ENCODE measurements at places on chromosomes 5 and 9.

- DNase-seq = no peak
Measured at GRCh38 chr5:170541146-170541769, 37.4 kb downstream of the KCNIP1 start.

- no peak for DNase-seq
Measured at GRCh38 chr9:35892051-35892450, 14.0 kb upstream of the HRCT1 start.

DNA sequence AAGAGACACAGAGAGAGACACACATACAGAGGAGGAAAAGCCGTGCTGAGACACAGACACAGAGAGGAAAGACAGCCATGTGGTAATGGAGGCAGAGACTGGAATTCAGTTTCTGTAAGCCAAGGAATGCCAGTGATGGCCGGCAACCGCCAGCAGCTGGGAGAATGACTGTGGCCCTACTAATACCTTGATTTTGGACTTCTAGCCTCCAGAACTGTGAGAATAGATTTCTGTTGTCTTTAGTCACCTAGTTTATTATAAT lies 90.2 kb downstream of the TARS1 start:
- DNase-seq = no peak

DNA sequence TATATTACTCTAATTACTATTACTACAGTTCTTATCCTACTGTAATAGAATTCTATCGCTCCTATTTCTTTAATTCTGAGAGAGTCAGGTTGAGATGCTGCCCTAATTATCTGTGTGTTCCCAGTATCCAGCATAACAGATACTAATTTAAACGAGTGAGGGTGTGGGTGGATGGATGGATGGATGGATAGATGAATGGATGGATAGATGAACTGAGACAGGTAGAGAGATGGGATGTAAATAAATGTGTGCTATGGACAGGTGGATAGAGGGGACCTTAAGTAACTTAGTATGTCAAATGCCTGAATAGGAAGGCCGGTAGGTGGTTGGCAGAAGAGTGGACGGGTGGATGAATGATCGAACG lies 143.6 kb upstream of the ADRA1B start:
- no peak for DNase-seq

DNA sequence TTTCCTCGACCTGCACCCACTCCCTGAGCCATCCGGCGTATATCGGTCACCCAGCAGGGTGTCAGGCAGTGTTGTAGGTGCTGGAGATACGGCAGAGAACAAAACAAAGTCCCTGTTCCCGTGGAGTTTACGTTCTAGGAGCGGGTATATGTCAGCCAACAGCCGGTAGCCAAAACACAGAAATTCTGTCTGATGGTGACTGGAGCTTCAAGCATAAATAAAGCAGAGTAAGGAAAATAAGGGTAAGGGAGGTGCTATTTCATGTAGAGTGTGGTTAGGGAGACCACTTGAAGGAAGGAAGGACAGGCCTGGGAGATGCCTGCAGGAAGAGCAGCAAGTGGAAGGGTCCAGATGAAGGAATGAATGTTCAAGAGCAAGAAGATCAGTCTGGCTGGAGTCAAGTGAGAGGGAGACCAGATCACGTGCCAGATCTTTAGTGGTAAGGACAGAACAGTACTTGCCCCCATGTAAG lies 783 bp upstream of the ZFR start:
- DNase-seq = no peak

- DNase-seq = no peak
Measured at GRCh38 chr9:73805111-73805510, 653.4 kb downstream of the ANXA1 start.

GRCh38 chr5:159850160-159850559 lies 66.1 kb upstream of the ADRA1B start:
- DNase-seq = no peak

- no peak for DNase-seq
Measured at GRCh38 chr9:16304301-16304700, 566.2 kb downstream of the BNC2 start.

- no peak for DNase-seq
Measured at GRCh38 chr9:83792746-83793145, 24.8 kb downstream of the GKAP1 start.

- no peak for DNase-seq
Measured at GRCh38 chr5:126917918-126918614, 112.3 kb downstream of the MARCHF3 start.

- DNase-seq = no peak
Measured at GRCh38 chr9:21174671-21175070, 8.2 kb upstream of the IFNA21 start.

DNA sequence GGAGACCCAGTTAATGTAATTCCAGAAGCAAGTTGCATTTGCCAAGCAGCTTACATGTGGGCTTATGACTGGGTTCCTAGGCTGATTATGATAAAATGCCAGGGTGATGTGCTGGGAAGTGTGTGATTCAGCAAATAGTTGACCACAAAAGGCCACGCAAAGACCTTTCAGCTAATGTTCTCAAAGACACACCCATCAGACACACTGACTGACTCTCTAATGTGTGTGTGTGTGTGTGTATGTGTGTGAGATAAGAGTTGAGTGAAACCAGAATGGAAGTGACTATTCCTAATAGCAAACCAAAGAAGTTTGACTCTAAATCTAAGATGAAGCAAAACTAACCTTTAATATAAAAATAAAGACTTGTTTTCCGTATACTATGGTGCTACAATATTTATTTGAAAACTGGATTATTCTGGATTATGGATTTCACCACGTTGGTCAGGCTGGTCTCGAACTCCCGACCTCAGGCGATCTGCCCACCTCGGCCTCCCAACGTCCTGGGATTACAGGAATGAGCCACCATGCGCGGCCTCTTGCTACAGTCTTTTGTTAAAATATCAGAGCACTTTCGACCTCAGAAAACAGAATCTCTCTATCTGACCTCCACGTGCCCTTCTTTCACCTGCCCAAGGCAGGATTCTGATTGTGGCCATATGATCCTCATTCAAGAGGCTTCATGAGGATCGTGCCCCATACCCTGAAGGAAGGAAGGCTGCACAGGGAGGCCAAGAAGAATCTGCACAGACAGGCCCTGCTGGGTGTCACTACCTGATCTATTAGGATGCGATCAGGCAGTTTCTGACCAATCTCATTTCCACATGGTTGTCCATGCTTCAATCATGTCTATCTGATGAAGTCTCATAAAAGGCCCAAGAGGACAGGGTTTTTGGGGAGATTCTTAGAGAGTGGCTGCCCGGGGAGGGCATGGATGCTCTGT lies 75.6 kb downstream of the USP20 start:
- DNase-seq = peak; percentile 89

GRCh38 chr5:149366169-149366729 lies 8.4 kb downstream of the PCYOX1L start:
- no peak for DNase-seq

DNA sequence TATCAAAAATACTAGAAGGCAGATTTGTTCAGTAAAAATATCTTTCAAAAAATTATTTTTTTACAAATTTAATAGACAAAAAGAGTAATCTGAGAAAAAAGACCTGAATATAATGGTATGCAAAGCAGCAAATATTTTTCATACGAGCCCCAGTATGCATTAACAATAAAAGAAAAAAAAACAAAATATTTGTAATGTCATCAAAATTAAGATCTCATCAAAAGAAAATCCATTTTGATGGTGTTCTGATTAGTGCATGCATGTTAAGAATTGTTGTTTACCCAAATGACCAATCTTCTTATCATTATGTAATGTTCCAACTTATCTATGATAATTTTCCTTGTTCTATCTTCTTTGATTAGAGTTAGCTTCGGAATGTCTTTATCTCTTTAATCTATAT lies 106.1 kb downstream of the CDH9 start:
- DNase-seq = no peak

DNA sequence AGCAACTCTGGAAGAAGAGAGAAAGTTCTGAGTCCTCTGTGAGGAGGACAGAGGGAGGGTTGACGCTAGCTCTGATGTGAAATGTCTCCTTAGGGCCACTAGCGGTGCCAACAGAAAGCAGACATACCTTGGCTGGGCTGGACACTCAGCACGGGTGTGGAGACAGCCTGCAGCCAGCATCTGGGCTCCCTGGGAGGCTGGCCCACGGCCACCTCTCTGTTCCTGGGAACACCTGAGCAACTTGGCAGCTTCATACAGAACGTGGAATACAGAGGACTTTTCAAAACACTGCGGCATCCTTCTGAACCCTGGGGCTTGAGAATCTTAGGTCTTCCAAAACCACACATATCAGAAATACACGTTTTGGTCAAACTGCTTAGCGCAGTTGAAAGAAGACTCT lies 269.1 kb downstream of the FSTL4 start:
- DNase-seq = no peak

DNA sequence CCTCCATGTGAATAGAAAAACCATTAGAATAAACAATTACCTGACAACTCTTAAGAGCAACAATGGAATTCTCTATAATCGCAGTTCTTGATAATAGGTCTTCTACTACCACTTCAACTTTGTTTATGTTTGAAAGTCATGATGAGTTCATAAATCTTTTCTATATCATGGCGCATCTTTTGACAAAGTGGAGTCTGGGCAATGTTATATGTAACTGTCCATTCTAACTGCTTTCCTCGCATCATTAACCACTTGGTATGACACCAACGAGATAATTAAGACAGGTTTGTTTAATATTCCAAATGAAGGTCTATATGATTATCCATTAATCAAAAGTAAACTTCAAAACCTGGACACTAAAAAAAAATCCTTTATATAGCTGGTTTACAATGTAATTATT lies 272.0 kb downstream of the DENND1A start:
- no peak for DNase-seq

GRCh38 chr9:37390759-37391158 lies 31.7 kb upstream of the GRHPR start:
- DNase-seq = no peak

GRCh38 chr5:123755653-123756317 lies 243.8 kb downstream of the CSNK1G3 start:
- peak; percentile 13 for DNase-seq

DNA sequence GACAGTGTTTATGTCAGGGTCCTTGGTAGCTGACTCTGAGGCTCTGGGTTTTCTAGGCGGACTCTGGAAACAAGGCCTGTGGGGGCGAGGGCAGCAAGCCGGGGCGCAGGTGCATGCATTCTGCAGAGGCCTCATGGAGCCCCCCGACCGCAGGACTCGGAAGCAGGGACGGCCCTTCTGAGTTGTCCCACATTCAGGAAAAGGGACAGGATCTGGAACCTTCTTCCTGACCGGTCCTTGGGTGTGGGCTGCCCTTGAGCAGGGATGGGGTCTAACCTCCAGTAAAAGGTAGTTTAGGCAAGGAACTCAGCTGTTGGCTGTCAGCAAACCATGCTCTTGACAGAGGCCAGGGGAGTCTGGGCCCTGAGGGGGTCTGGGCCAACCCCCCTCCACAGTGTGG lies 7.4 kb upstream of the COL5A1 start:
- no peak for DNase-seq

DNA sequence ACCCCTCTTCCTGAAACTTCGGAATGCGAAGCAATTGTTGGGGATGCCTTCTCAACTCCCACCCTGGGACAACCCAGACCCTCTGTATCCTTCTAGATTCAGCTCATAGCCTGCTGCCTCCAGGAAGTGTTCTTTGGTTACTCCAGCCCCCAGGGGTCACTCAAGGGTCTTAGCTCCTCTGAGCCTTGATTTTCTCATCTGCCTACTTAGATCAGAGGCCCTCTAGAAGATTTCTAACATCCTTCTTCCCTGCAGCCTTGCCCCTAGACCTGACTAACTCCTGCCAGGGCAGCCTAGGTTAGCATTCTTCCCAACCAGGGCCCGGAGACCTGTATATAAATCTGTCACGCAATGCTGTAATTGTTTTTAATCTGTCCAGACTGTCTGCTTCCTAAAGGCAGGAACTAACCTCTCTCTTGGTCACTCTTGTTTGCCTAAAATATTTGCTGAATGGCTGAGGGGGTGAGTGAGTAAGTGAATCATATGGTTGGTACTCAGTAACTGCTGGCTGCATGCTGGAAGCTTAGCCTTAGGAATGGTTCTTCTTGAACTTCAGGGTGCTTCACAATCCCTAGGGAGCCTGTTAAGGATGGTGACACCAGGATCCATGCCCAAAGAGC lies 8.2 kb downstream of the GALNT10 start:
- DNase-seq = peak; percentile 96

GRCh38 chr5:143413958-143414669 lies 10.6 kb upstream of the NR3C1 start:
- DNase-seq = no peak

DNA sequence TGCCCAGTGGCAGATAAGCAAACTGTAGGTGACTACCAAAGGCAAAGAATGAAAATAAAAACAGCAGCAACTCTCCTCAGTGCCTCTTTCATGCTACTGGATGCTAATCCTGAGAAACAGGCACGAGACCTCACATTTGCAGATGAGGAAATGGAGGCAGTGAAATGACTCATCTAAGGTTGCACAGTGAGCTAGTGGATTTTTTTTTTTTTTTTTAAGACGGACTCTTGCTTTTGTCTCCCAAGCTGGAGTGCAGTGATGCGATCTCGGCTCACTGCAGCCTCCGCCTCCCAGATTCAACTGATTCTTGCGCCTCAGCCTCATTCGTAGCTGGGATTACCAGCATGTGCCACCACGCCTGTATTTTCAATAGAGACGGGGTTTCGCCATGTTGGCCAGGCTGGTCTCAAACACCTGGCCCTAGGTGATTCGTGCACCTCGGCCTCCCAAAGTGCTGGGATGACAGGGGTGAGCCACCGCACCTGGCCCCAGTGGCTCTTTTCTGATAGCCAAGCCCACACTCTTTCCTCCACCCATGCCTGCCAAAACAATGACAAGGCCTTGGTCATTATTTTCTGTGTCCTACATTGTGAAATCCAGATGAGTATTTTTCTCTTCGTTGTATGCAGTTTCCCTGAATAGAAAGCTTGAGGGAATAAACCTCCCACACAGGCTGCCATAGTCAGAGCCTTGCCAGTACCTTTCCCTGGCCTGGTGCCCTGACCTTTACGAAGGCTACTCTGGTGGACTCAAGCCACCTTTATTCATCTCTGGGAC lies 19.2 kb downstream of the DOCK2 start:
- no peak for DNase-seq

- DNase-seq = peak; percentile 91
Measured at GRCh38 chr5:140041492-140042392, 1.4 kb downstream of the NRG2 start.

DNA sequence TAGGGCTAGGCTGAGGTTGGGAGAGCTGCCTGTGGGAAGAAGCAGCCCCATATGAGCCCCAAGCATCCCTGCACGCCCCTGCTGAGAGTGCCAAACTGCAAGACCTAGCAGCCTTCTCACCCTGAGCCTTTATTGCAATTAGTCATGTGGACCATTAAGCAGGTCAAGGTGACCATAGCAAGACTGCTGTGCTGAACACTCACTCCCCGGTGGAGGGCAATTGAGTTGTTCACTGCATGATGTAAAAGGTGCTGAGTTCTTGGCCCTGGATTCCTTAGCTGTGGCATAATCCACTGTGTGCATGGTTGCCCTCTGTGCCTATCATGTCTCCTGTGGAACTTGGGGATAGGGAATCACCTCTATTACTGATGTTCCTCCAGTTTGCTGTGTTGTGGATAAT lies 131.1 kb downstream of the FOXD1 start:
- DNase-seq = no peak

- DNase-seq = no peak
Measured at GRCh38 chr5:32450952-32451351, 6.4 kb upstream of the ZFR start.

- DNase-seq = peak; percentile 84
Measured at GRCh38 chr5:158154226-158155005, 295.5 kb upstream of the CLINT1 start.
